HTR-8/SVneo (cell line): ENCODE measurements at places on chromosomes 4 and X.

DNA sequence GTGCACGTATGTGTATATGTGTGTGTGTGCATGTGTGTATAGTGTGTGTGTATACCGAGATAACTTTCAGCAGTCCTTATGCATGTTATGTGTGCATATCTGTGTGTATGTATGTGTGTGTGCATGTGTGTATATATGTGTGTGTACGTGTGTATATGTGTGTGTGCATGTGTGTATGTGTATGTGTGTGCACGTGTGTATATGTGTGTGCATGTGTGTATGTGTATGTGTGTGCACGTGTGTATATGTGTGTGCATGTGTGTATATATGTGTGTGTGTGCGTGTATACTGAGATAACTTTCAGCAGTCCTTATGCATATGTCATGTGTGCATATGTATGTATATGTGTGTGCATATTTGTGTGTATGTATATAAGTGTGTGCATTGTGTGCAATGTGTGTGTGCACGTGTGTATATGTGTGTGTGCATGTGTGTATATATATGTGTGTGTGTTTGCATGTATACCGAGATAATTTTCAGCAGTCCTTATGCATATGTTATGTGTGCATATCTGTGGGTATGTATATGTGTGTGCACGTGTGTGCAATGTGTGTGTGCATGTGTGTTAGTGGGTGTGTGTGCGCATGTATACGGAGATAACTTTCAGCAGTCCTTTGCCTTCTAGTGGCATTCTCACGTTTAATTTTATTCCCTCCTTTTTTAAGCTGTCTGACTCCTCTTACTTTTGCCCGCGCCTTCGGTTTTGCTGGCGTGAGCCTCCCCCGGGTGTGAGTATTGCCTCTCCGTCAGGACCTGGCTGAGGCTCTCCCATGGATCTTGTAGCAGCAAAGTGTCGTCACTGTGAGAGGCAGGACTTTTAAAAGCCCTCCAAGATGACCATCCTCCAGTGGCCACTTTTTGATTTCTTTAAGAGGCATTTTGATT is 99.6 kb upstream of the SHOX start:
- no peak for DNase-seq

DNA sequence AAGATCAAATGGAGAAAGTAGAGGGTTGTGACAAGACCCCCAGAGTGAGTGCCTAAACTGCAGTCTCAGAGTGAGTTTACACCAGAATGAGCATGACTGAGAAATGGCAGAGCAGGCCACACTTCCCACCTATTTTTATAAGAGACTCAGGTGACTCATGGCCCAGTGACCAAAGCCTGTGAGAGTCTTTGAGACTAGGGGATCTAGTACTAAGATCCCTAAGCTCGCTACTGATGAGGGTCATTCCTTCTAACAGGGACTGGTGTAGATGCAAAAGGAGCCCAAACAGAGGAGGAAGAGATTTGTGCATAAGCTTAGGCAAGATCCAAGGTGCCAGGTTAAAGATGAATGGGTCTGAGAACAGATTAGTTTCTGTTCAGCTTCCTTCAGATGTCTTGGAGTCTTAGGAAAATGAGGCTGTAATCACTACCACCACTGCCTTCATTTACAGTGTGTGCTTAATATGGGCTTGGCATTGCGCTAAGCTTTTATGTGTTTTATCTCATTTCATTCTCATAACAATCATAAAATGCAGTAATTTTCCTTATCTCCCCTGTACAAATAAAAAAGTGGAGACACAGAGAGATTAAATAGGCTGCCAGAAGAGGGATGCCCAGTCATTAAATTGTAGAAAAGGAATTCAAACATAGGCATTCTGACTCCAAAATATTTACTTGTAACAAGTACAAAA is 62.8 kb downstream of the RWDD4 start:
- DNase-seq = no peak

- DNase-seq = no peak
Observed at GRCh38 chr4:56791316-56791715, 30.2 kb downstream of the SPINK2 start.

GRCh38 chr4:1080961-1081688 is 32.2 kb downstream of the RNF212 start:
- DNase-seq = no peak

- no peak for DNase-seq
Observed at GRCh38 chrX:148928811-148929210, 428.4 kb downstream of the AFF2 start.

DNA sequence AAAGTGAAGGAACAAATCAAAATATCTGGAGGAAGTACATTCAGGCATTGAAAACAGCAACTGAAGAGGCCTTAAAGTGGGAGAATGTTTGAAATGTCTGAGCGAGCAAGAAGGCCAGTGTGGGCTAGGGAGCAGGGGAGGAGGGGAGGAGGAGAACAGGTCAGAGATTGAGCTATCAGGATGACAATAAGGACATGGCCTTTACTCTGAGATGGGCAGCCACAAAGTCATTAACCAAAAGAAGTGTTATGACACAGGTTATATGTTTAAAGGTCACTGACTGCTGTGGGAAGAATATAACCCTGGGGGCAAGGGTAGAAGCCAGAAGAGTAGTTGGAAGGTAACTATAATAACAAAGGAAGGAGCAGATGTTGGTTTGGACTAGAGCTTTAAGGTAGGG is 315.4 kb downstream of the INPP4B start:
- no peak for DNase-seq

- no peak for DNase-seq
Observed at GRCh38 chr4:168633064-168633463, 136.2 kb downstream of the PALLD start.

DNA sequence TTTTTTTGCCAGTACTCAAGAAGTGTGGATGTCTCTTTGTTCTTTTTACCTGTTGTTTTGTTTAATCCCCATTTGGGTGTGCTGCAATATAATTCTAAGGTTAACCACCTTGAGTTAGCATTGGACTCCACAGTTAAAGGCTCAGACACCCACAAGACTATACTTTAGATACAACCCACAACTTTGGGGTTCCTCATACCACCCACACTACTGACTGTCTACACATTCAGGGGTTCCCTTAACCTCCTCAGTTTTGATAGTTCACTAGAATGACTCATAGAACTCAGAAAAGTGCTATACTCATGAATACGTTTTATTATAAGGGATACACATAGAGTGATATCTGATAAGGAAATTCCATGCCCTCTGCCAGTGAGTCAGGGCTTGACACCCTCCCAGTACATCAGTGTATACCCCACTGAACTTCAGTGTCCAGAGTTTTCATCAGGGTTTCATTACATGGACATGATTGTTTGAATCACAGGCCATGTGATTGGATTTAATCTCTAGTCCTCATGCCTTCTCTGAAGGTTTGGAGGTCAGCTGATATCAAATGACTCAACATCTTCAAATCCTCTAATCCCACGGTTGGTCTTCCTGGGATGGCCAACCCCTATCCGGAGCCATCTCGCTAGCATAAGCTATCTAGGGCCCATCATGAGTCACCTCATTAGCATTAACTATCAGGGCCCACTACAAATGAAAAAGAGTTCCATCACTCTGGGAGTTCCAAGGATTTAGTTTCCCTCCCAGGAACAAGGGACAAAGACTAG is 357.7 kb upstream of the EMCN start:
- no peak for DNase-seq

- no peak for DNase-seq
Observed at GRCh38 chr4:14434483-14434882, 567.8 kb upstream of the CPEB2 start.

GRCh38 chrX:3154386-3154975 is 113.2 kb downstream of the ARSF start:
- no peak for DNase-seq

GRCh38 chr4:24604558-24605214 is 20.3 kb upstream of the DHX15 start:
- DNase-seq = no peak

GRCh38 chrX:46325312-46325877 is 219.8 kb downstream of the ZNF674 start:
- peak; percentile 58 for DNase-seq

GRCh38 chr4:150942539-150942938 is 72.5 kb downstream of the LRBA start:
- no peak for DNase-seq

GRCh38 chr4:54169176-54169575 is 59.9 kb upstream of the PDGFRA start:
- no peak for DNase-seq

DNA sequence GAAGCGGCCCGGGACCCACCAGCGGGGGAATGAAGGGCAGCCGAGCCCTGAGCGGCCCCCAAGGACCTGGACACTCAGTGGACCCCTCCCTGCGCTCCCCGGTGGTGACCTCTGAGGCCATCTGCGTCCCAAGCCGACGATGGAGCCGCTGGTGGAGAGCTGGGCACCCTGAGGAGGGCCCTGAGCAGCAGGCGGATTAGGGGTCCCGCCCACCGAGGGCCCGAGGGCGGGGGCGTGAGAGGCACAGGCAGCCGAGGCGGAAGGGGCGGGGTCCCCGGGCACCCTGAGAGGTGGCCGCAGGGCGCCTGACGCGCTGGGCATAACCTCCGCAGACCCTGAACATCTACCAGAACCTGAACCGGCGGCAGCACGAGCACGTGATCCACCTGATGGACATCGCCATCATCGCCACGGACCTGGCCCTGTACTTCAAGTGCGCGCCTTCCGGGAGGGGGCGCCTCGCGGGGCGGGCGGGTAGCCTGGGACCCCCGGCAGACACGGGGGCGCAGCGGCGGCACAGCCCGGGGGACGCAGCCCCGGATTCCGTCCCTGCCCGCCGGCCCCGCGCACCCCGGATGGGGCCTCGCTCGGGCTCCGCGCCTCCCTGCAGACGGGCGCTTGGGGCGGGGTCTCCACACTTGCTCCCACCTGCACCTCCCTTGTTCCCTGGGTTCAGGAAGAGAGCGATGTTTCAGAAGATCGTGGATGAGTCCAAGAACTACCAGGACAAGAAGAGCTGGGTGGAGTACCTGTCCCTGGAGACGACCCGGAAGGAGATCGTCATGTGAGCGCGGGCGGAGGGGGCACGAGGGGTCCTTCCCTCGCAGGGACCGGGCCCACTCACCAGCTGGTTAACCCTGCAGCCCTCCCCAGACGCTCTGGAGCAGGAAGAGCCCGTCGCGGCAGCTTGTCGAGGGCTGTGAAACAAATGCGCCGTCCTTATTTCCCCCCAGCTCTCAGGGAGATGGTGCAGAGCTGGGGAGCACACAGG is 10.3 kb downstream of the ATP5ME start:
- no peak for DNase-seq

DNA sequence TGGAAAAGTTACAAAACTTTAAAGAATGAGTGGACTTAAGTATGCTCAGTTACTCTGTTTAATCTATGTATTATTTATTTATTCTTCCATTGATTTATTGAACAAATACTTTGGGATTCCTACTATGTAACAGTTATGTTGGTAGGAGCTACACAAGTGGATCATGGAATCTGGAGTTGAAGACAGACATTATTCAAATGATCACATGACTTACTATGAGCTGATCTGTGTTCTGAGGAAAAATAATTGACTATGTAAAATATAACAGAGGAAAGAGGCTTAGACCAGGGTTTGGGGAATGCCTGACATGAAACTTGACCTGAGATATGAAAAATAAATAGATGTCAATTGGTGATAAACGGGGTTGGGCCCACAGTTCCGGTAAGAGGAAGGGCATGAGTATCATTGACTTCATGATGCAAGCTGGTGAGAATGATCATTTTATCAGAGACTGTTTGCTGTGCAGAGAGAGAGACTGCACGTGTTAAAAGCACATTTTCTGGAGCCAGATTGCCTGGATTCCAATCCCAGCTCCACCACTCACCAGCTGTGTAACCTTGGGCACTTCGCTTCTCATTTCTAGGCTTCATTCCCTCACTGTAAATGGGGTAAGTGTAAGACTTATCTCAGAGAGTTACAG is 179.0 kb downstream of the SPCS3 start:
- no peak for DNase-seq

DNA sequence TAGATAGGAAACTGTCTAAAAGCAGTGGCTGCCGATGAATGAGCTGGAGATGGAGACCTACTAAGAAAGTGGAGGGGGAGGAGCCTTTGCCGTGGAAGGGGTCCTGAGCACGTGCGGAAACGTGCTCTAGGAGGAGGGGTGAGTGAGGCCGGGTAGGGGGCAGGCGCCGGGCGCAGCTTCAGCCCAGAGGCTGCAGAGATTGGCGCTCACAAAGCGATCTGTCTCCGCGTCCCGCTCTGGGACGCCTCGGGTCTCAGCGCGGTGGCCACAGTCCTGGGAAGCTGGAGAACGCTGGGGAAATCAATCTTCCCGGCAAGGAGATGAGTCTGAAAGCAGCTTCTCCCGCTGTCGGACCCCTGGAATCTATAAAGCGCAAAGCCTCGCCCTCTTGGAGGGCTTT is 444 bp upstream of the ARHGAP6 start:
- peak; percentile 8 for DNase-seq
